CD4-positive, alpha-beta T cell treated with Interleukin-1 beta for 1 hour (primary cell): ENCODE measurements at places on chromosomes 2 and 18.

DNA sequence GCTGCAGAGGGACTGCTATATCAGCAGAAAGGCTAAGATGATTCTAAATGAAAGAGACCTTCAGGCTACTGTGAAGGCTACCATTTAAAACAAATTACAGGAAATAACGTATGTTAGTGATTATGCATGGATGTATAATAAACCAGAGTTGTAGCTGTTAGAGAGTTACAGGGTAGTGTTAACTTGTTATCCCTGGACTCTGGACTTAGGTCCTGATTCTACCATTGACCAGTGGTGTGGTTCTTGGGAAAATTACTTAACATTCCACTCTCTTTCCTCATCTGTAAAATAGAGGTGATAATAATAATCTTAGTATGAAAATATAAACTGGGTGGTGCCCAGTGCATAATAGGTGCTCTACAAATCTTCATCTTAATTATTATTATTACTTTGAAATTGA is 22.2 kb downstream of the LAMA3 start:
- DNase-seq: no peak

DNA sequence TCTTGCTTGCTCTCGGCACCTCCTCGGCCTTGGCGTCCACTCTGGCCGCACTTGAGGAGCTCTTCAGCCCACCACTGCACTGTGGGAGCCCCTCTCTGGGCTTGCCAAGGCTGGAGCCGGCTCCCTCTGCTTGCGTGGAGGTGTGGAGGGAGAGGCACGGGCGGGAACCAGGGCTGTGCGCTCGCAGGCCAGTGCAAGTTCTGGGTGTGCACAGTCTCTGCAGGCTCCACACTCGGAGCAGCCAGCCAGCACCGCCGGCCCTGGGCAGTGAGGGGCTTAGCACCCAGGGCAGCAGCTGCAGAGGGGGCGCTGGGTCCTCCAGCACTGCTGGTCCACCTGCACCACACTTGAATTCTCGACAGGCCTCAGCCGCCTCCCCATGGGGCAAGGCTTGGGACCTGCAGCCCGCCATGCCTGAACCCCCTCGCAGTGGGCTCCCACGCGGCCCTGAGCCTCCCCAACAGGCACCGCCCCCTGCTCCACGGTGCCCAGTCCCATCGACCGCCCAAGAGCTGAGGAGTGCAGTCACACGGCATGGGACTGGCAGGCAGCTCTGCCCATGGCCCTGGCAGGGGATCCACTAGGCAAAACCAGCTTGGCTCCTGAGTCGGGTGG is 411.2 kb upstream of the CHAC2 start:
- DNase-seq: no peak

GRCh38 chr2:10171006-10171800 is 48.7 kb downstream of the RRM2 start:
- no peak for DNase-seq

DNA sequence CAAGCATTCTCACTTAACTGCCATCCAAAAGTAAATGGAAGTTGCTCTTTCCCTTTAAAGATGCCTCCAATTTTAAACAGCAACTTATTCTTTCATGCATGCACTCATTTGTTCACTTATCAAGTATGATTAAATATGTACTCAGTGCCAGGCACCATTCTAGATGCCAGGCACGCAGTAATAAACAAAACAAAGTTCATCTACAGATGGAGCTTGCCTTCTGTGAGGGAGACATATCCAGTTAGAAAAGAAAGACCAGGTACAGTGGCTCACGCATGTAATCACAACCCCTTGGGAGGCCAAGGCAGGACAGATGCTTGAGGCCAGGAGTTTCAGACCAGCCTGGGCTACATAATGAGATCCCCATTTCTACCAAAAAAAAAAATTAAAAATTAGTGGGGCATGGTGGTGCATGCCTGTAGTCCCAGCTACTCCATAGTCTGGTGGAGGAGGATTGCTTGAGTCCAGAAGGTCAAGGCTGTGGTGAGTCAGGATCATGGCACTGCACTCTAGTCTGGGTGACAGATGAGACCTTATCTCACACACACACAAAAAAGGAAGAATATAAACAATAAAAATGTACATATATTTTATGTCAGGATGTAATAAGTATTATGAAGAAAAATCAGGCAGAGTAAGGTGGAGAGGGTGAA is 19.2 kb upstream of the CCDC141 start:
- no peak for DNase-seq

- no peak for DNase-seq
Observed at GRCh38 chr2:118249531-118249930, 161.3 kb downstream of the INSIG2 start.

- no peak for DNase-seq
Observed at GRCh38 chr2:204732019-204732418, 186.7 kb downstream of the PARD3B start.

DNA sequence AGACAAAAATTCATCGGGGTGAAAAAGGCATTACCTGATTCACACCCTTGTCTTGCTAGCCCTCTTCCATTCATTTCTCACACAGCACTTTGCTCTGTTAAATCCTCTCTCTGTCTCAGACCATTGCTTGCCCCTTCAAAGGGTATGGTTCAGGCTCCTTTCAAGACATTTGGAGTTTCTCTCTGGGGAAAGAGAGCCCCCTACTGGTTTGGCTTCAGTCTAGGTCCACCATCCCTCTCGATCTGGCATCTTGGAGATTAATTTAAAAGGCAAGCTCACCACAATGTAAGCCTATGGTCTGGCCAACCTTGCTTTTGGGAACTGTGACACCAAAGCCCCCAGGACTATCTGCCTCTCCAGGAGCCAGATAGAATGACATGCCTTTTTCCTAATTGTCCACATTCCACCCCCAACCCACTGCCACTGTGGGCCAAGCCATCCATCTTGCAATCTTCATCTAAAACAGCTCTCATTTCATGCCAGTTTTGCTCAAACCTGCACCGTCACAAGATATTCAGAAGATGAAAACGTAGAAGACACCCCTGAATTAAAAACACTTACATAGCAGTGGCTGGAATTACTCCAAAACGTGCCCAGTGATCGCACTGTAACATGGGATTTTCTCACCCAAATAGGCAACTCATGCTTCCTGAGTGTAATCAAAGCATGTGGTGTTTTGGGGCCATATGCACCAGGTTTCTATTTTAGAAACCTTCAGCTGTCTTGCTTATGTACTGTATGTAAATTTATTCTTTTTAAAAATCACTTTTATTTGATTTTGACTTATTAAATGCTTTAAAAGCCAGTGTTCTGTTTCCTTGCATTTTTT is 93.9 kb downstream of the FARSB start:
- DNase-seq: peak; percentile 53

DNA sequence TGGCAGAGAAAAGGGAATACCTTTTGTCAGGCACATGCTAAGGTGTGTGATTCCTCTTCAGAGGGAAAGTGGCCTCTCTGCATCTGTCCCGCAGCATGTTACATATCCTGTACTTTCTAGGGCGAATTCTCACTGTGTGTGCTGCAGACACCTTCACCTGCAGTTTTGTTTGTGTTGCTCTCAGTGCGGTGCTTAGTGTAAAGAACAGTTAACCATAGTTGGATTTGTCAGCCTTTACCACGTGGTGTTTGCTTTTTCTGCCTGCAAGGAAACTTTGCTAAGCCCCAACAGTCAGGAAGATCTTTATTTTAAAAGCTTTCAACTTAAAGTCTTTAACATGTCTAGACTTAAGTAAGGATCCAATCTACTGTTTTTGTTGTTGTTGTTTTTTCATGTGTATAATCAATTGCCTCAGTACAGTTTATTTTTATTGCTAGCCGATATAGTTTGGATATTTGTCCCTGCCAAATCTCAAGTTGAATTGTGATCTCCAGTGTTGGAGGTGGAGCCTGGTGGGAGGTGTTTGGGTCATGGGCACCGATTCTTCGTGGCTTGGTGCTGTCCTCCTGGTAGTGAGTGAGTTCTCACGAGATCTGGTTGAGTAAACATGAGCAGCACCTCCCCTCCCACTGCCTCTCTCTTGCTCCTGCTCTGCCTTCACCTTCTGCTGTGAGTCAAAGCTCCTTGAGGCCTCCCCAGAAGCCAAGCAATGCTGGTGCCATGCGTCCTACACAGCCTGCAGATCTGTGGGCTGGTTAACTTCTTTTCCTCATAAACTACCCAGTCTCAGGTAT is 90.6 kb downstream of the SNTG2 start:
- no peak for DNase-seq

- DNase-seq: no peak
Observed at GRCh38 chr2:127108090-127108523, 1.2 kb upstream of the BIN1 start.

DNA sequence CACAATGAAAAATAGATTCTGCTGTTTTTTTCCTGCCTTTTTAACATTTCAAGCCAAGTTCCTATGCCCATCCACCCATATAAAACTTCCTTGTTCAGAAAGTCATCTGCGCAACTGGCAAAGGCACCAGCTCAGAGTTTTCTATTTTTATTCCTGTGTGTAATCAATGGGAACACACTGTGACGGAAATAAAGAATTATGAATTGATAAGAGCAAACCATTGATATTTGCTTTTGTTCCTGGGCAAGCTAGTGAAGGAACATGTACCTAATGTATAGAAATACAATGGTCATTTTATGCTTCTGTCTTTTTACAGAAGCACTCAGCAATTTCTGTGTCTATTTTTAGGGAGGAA is 30.8 kb upstream of the AAK1 start:
- DNase-seq: no peak

- no peak for DNase-seq
Observed at GRCh38 chr18:7291046-7291445, 60.2 kb downstream of the LRRC30 start.

DNA sequence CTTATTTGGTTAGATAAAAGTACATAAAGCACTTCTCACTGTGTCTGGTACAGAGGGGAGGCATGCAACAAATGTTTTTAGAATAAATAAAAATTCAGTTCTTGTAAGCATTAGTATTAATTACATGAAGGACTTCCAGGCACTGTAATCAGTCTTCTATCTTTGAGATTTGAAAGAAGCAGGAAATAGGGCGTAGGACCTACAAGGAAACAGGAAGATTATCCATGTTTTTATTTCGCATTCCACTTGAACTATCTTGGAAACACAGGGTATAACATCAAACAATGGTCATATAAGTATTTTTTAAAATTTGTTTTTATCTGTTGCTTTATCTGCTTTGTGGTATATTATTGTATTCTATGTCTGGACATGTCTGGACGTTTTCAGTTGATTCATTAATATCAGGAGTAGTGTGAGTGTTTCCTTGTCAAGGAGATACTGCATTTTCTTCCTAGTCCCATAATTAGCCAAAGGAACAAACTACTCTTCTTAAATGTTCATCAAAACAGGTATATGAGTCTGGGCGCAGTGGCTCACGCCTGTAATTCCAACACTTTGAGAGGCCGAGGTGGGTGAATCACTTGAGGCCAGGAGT is 32.5 kb downstream of the BMPR2 start:
- DNase-seq: no peak

DNA sequence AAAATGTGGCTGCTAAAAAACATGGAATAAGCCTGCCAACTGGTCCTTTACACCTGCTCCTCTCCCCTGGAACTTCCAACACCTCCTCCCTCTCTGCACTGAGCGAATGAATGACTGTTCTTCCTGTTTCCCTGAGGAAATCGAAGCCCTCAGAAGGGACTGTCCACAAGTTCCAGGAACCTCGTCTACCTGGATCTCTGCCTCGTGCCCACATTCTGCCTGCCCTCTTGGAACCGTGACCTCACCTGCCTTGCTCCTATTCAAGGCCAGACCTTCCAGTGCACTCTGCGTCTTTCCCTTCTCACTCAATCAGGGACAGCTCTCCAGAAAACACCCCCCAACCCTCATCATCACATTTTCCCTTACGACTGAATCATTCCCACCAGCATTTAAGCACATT is 4.4 kb upstream of the CAB39 start:
- no peak for DNase-seq

DNA sequence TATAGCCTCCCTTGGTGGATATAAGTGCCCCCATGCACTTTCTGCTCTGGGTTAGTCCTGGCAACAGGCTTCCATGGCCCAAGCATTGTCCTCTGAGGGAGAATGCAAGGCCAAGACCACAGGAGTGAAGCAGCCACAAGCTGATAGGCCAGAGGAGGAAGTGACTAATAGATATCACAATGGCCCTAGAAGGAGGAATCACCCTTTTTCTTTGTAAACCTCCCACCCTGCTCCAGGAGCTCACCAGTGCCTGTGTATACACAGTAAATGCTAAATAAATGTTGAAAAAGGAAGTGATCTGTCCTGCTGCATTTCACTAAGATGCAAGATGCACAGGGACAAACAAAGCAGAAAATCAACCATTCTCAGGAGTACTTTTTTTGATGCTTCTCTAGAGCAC is 49.7 kb upstream of the ABCA12 start:
- no peak for DNase-seq

GRCh38 chr2:240704651-240705050 is 13.0 kb downstream of the AQP12A start:
- DNase-seq: no peak

- DNase-seq: no peak
Observed at GRCh38 chr2:223264541-223265193, 212.7 kb downstream of the KCNE4 start.

GRCh38 chr2:235643680-235644511 is 150.1 kb downstream of the AGAP1 start:
- no peak for DNase-seq

DNA sequence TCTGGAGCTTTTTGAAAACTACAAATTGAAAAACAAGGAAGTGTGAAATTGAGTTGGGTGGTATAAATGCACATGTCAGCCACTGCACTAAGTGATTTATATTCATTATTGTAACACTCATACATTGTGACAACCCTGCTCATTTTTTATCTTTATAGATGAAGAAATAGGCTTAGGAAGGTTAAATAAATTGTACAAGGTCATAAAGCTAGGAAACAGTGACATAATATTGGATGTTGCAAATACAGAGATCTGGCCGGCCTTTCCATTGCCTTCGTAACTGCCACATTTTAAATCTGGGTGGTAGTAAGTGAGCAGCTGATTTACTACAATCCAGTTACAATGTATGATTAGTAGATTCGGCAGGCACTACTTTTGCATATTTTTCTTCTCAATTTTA is 76.6 kb upstream of the LPIN2 start:
- DNase-seq: no peak

DNA sequence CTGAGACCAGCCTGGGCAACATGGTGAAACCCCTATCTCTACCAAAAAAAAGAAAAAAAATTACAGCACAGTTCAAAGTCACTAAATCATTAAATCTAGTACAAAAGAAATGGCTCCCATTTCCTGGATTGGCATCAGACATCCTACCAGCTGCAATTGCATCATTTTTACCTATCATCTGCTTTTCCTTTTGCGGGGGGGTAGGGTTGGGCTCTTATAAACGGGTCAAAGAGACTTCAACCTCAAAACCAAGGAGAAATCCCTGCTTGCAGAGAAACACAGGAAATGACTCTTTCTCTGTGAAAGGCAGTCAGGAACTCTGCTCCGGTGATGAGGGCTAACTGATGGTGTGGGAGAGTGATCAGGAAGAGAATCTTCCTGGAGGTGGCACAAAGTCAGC is 45.3 kb upstream of the RFX8 start:
- no peak for DNase-seq

DNA sequence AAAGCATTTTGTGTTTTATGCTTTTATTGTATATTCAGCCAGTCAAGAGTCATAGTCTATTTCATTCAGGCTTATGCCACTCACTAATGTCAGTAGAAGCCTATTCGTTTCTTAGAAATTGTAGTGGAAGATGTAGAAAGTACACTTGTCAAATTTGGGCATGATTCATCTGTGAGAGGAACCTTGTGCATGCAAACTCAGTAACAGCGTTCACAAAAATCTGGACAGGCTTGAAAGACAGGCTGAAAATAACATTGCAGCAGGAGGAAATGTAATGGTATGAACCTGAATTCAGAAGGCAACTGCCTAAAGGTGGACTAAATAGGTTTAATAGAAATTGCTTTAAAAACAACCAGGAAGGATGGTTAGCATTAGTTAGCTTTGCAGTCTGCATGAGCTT is 213.5 kb downstream of the CMPK2 start:
- DNase-seq: no peak
